Stimulated activated CD4-positive, alpha-beta T cell treated with anti-CD3 and anti-CD28 coated beads, Interleukin-15, amount 100 ng/mL, for 48 hours (primary cell): ENCODE measurements at places on chromosomes 3 and 15.

DNA sequence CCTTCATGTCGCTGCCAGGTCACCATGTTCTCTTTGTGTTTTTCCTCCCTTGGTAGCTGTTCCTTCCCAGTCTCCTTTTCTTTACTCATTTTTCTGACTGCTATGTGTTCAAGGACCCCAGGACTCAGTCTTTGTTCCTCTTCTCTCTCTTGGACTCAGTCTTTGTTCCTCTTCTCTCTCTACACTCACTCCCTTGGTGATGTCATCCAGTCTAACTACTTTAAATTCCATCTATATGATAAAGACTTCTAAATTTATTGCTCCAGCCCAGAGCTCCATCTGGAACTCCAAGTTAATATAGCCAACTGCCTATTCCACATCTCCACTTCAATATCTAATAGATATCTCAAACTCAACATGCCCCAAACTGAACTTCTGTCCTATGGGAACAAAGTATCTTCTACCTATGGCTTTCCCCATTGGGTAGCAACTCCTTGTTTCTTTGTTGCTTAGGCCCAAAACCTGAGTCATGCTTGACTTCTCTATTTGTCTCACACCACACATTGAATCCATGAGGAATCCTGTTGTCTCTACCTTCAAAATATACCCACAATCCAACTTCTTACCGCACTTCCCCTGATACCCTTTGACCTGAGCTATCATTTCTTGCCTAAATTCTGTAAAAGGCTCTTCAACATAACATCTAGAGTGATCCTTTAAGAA, 4.9 kb upstream of the DYNC1LI1 start:
- DNase-seq = no peak

GRCh38 chr15:71651750-71652186, 158.6 kb upstream of the NR2E3 start:
- no peak for DNase-seq

- no peak for DNase-seq
These were observed 8.0 kb downstream of the MCM2 start for GRCh38 chr3:127606086-127606805.

DNA sequence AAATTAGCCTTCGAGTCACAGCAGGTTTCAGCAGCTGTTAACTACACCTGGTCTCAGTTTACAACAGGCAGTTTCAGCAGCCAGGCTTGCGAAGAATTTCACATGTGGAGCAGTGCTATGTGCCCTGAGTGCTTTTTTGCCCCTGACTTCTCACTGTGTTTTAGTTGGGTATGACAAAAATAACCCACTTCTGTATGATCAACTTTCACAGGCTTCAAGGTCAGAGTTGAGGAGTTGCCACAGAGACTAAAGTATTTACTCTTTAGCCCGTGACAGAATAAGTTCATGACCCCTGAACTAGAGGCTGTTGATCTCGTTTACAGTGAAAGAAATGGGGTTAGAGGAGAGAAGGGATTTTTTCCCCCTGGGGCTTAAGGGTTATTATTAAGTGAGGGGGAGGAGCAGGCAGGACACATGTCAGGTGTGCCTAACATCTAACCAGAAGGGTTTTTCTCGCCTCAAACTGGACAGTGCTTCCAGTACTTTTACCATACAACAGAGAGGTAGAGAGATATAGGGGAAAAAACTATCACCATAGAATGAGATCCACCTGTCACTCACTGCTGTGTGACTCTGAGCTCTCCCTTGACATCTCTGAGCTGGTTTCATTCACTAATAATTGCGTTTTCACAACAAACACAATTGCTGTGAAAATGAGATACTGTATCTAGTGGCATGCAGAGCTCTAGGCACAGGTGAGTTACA, 14.0 kb upstream of the TOPBP1 start:
- DNase-seq = no peak

DNA sequence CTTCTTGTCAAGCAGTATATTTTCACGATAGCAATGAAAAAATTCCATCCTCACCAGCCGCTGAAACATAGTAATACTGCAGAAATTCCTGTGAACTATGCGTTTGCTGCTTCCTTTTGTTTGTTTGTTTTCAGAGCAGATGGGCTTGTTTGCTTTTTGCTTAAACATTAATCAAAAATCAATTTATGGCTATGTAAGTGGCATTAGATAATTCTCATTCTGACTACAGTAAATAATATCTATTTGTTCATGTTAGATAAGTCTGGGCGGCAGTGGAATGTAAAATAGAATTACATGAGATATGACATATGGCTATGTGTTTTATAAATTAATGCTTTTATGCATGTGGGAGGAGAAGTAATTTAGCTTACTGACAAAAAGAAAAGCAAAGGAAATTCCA, 163.7 kb downstream of the PGPEP1L start:
- no peak for DNase-seq

DNA sequence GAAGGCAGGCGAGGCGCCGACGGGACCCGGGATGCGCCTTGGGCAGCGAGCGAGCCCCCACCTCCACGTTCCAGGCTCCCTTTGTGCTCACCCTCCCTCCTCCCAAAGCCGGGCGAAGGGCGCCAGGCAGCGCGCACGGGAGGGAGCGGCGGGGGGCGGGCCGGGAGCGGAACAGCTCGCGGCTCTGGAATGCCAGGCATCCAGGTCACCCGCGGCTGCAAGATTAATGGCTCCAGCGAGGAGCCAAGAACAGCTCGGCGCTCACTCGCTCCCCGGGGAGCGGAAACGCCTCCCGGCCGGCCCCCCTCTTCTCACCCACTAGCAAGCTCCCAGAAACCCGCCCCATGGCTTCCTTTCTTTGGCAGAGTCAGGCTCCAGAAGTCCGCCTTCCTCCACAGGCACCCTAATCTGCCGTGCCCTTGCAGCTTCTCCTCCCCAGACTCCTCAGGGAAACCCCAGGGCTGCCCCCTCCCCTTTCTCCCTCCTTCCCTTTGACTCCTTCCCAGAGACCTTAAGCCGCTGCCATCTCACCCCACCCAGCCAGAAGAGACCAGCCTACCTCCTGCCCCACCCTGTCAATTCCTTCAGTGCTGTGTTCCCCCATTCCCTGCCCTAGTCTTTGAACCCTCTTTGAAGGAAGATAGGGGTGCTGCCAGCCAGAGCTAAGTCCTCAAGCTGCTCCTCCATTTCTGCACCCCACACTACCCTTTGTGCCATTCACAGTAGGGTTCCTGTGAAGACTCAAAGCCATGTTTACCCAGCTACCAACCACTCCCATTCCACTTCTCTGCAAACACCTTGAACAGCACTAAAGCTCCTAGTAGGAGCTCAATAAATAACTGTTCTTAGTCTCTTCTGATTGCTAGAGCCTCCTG, 9.9 kb downstream of the AMOTL2 start:
- no peak for DNase-seq

GRCh38 chr15:38024293-38025091, 90.1 kb downstream of the TMCO5A start:
- DNase-seq = no peak

GRCh38 chr3:150149651-150150051, 179.0 kb upstream of the PFN2 start:
- no peak for DNase-seq

GRCh38 chr3:70776081-70776480, 463.6 kb upstream of the MDFIC2 start:
- DNase-seq = no peak

DNA sequence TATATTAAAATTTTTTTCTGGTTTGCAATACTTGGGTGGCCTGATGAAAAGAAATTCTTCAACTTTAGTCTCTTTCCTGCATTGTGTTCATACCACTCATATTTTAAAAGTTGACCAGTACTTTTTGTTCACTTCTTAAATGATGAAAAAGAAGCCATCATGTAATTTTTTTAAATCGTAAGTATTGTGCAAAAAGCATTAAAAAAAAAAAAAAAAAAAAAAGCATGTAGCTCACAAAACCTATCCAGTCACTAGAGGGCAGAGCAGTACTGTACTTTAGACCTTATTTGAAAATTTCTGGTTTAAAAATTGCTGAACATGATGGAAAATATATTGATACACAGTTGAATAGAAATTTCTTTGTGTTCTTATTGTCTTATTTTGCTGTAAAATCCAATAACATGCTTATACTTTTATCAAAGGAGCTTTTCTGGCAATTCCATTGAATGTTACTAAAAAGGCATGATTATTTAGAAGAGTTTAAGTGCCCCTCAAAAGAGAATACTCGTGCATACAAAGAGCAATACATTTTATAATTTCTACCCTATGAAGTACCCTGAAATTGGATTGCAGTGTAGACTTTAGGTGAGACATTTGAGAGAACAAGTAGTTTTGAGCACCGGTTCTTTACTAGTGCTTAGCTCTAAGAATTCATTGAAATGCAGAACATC, 137.7 kb downstream of the BBX start:
- no peak for DNase-seq

- no peak for DNase-seq
These were observed 1.7 kb upstream of the HHATL start for GRCh38 chr3:42704136-42704841.

DNA sequence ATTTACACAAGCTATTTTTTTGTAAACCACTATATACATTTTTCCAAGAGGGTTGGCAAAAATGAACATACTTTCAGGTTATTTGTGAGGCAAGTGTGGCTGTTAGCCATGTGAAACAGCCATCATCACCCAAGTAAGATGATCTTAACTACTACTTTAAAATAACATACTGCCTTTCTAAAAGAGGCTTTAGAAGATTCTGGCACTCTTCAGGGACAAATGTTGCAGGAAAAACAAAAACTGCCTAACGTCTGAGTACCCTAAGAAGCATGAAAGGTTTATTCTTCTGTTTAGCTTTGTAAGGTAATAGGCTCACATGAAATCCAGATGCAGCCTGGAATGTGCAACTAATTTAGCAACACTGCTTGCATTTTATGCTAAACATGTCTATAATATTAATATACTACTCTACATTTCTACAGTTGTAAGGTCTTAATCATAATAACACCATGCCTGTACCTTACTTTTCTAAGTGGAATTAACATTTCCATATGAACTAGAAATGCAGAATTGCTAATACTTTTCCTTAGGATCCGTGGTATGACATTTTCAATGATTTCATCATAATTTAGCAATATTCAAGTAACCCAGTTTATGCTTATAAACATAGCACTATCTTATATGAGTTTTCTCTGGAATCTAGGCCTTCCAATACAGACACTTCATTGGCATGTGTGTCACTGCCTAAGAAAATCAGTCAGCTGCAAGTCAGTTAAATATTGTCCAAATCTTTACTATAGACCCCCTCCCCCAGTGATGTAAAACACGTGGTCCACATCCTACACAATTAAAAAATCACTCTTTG, 4.5 kb upstream of the LSAMP start:
- no peak for DNase-seq

DNA sequence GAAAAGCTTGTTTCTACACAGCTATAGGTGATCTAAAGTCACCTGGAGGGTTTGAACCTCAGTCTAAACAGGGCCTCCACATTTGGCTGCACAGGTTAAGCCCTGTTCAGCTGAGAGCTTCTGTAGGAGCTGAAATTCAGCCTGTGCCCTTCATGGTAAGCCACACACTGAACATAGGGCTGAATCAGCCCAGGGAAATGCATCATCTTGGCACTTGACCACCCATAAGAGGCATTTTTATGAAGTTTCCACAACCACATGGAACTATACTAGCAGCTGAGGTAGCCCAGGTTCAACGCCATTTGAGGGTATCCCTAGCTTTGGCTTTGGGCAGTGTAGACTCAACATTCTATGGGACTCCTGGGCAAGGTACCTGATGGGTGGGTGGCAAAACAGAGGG, 126.8 kb downstream of the FAM174B start:
- no peak for DNase-seq

DNA sequence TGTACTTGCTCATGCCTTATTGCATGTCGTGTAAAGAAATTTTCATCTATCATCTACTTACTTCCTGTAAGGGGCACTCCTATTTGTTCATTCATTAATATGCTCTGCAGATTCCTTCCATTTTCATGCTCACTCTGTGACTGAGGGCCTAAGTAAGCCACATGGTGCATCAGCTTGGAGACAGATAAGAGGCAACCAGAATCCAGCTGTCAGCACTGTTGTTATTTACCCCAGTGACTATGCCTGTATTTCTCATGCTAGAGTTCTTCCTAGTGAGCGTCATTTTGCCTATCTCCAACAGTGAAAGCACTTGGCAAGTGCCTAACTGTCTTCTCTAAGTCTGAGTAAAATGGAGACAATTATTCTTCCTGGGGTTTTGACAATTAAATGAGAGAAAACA, 124.8 kb upstream of the ABI3BP start:
- no peak for DNase-seq

DNA sequence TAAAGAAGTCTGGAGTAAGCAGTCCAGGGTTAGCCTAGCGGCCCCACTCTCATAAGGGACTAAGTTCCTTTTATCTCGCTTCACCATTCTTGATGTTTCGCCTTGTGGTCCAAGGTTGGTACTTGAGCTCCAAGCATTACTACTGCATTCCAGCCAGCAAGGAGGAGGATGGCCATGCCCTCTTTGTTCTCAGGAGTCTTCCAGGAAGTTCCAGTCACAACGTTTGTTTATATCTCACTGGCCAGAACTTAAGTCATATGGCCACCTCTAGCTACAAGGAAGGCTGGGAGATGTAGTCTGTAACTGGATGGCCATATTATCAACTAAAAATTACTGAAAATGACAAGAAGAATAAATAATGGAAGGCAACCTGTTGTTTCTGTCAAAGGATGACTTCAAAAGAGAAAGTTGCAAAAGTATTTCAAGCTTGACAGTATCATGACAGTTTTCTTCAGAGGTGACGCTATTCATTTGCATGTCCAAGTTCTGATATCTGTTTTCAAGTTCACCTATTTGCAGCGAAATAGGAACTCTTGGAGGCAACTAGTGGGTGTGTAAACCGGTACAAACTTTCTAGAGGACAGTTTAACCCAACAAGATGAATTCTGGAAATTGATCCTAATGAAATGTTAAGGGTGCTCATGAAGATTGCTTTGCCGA, 118.6 kb downstream of the PGPEP1L start:
- DNase-seq = no peak

GRCh38 chr15:88448991-88449461, 18.2 kb downstream of the MRPL46 start:
- DNase-seq = no peak

DNA sequence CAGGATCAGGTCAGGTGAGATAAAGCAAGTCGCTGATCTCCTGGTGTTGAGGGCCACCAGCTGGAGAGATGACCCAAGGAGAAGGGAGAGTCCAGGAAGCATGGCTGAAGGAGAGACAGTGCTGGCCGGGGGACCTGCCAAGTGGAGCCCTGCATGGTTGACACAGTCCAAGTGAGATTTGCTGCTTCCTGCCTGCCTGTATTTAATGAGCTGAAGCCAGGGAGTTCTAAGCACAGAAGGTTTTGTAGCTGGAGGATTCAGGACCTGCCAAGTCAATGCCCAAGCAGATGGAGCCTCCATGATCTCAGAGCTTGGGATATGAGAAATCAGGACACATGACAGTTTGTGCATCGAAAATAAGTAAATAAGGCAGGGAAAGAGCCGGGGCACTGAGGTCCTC, 125.6 kb downstream of the SRGAP3 start:
- DNase-seq = no peak
